ENCODE measurements at places on chromosomes 1 and 21.
A peak's percentile ranks its signal among the peaks of the same experiment; 100 is the strongest.

GRCh38 chr1:236033336-236033735 lies 31.6 kb downstream of the NID1 start:
- DNase-seq, result no peak

GRCh38 chr1:202589190-202589930 lies 120.9 kb downstream of the SYT2 start:
- DNase-seq, result no peak

DNA sequence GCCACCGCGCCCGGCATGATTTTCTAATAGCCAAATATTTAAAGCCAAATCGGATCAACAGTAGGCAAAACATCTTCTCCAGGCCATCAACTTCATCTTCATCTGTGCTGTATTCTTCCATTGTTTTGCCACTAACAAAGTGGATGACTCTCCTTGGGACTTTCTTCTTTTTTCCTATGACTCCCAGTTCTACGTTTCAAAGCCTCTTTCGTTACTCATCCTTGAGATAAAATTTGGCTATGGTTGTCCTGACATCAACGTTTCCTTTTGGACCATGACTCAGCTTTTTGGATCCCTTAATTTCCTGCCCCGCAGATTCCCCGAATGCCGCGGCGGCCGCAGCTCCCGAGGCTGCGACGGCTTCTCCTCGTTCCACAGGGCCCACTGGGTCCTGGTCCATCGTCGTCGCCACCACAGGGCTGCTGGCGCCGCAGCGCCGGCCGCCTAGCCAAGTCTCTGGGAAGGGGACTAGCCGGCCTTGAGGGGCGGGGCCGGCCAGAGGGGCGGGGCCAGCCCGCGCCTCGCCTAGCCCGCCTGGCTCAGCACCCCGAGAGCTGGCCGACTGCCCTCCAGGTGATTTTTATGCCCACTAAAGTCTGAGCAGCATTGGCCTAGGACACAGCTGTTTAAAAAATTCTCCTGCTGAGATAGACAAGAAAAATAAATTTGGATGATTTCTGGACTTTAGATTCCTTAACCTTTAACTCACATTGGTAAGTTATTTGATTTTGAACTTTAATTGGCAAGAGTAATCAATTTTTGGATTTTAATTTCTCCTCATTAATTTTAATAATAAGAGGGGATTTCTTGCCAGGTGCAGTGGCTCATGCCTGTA lies 93.9 kb downstream of the ADCY10 start:
- DNase-seq, result no peak

- no peak for DNase-seq
These were observed 6.1 kb upstream of the ADAMTS1 start for GRCh38 chr21:26851109-26851944.

DNA sequence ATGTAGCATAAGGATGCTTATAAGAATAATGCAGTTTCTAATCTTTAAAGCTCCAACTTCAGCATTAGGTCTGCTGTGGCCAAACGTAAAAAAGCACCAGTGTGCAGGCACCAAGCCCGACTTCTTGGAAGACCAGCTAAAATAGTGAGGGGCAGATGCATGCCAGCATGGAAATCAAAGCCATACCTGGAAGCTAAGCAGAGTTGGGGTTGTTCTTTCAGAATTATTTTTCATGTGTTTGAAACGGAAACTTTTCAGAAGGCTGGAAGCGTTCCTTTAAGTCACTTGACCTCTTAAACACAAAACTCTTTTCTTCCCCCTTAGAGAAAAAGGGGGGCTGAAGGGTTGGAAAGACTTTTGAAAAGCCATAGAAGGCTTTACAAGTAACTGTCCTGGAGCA lies 329.2 kb upstream of the C1orf87 start:
- no peak for DNase-seq

GRCh38 chr1:39102537-39103327 lies 76.6 kb downstream of the NDUFS5 start:
- peak; percentile 71 for DNase-seq

- no peak for DNase-seq
These were observed 9.7 kb upstream of the COL8A2 start for GRCh38 chr1:36134505-36135329.

GRCh38 chr1:58248791-58249190 lies 297.7 kb downstream of the OMA1 start:
- no peak for DNase-seq

GRCh38 chr1:59340411-59341307 lies 43.8 kb downstream of the FGGY start:
- DNase-seq, result no peak

GRCh38 chr21:32886339-32886738 lies 114.8 kb upstream of the PAXBP1 start:
- peak; percentile 19 for DNase-seq

DNA sequence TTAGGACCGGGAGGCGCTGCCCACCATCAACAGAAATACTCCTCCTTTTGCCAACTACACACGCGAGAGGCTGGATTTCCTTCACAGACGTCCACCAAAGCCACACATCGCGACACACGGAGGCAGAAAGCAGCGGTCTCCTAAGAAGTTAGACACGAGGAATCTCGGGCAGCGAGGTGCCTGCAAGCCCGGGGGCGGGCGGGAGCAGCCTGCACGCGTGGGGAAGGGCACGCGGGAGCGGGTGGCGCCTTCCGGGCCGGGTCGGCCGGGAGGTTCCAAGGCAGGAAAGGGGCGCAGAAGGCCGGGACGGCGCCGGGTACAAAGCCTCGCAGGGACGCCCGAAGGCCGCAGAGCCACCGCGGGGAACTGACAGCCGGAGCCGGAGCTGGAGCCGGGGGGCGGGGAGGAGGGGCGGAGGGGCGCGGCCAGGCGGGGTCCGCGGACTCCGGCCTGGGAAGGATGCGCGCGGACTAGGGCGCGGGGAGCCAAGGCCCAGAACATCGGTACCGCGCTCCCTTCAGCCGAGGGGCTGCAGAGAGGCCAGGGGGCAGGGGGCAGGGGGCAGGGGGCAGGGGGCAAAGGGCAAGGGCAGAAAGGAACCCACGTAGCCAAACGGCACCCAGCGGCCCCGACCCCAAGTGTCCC lies 722 bp downstream of the NPHP4 start:
- DNase-seq, result peak; percentile 27

GRCh38 chr1:2290595-2291510 lies 62.7 kb downstream of the SKI start:
- DNase-seq, result peak; percentile 92

DNA sequence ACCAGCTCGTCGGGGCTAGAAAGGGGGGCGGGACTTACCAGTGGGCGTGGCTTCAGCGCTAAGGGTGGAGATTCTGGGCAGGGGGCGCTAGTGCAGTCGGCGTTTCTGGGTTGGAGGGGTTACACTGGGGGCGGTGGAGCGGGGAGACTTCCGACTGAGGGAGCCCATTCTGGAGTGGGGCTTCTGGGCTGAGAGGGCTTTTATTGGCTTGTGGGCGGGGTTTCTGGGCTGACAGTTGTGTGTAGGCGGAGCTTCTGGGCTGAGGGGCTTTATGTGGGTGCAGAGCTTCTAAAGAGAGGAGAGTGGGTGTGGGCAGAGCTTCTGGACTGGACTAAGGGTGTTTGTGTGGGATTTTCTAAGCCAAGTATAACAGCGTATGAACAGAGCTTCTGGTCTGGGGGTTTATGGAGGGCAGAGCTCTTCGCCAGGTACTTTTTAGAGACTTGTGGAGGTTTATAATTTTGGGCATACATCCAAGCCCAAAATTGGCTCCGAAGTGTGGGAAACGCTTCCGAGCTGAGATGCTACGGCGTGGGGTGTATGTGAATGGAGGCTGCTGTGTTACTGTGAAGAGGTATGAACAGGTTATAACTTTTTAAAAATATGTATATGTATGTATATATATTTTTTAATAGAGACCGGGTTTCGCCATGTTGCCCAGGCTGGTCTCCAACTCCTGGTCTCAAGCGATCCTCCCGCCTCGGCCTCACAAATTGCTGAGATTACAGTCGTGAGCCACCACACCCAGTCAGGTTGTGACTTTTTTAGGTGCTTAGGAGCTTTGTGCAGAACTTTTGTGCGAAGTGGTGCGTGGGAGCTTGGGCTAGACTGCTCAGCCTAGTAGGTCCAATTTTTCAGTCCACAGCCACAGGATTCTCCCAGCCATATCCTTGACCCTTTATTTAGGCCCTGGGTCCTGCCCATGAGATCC lies 825 bp downstream of the TMEM39B start:
- no peak for DNase-seq

GRCh38 chr1:192252776-192253175 lies 64.0 kb upstream of the RGS21 start:
- no peak for DNase-seq

- DNase-seq, result no peak
These were observed 3.0 kb upstream of the TCEA3 start for GRCh38 chr1:23427550-23427949.

- DNase-seq, result no peak
These were observed 25.5 kb downstream of the GRIK1 start for GRCh38 chr21:29914326-29914725.

DNA sequence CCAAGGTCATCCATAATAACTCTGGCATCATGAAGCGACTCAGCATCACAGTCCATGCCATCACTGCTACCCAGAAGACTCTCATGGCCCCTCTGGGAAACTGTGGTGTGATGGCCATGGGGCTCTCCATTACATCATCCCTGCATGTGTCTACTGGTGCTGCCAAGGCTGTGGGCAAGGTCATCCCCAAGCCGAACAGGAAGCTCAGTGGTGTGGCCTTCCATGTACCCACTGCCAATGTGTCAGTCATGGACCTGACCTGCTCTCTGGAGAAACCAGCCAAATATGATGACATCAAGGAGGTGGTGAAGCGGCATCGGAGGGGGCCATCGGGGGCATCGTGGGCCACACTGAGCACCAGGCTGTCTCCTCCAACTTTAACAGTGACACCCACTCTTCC lies 65.1 kb upstream of the ARHGAP29 start:
- DNase-seq, result no peak

DNA sequence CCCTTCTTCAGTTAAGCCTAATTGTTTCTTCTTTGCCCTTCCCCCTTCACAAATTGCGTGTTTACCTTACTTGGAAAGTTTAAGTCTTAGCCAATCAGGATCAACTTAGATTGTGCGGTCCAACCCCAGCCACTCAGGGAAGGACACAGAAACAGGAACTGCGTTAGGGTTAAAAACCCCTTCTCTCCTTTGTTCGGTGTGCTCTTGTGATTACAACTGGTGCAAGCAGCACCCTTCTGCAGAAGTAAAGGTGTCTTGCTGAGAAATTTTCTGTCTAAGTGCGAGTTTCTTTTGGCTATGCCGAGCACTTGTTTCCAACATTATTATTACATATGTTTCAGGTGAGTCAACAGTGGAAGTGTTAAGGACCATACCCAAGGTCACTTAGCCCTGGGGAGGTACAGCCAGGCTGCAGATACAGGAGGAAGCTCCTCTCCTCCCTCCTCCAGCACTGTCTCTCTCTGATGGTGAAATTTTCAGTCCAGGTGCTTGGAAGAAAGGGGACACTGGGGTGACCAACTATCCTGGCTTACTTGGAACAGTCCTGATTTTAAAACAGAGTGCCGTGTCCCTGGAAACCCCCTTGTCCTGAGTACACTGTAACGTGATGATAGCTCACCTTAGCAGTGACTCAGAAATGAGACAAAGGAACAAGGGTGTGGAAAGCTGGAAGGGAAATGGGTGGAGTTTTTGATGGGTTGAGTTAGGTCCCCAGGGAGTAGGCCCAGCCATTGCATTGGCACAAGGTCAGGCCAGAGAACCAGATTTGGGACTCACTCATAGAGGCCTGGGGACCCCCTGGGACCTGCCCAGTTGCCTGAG lies 68.7 kb upstream of the KLHDC7A start:
- DNase-seq, result no peak

- DNase-seq, result no peak
These were observed at the start of gene CFAP45 for GRCh38 chr1:159900086-159900680. CFAP45 (minus strand) TSS chr1:159900165; CDS start chr1:159900098, 67 bp downstream.

DNA sequence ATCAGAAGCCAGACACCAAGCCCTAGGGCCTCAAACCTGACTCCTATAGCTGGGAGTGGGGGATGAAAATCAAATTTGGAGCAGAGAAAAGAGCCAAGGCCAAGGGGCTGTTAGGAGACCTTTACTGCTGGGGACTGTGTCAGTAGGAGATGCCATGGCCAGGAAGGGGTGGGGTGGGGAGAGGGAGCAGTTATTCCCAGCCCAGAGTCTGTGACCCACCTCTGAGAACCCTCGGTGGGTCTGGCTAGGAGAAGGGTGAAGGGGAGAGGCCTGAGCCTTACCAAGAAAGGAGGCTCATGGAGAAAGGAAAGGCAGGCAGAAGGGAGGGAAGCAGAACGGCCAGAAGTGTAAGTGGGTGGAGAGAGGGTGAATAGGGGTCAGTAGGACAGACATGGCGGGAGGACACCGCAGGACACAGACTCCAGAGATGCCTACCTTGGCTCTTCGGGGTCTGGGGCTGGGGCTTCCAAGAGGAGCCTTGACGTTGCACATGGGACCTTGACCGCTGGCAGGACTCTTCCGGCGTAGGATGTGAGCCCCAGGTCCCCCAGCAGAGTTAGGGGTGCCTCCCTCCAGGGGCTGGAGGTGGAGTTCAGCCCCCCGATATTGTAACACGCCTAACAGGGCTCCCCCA lies 1.2 kb downstream of the ADAMTS4 start:
- DNase-seq, result no peak

DNA sequence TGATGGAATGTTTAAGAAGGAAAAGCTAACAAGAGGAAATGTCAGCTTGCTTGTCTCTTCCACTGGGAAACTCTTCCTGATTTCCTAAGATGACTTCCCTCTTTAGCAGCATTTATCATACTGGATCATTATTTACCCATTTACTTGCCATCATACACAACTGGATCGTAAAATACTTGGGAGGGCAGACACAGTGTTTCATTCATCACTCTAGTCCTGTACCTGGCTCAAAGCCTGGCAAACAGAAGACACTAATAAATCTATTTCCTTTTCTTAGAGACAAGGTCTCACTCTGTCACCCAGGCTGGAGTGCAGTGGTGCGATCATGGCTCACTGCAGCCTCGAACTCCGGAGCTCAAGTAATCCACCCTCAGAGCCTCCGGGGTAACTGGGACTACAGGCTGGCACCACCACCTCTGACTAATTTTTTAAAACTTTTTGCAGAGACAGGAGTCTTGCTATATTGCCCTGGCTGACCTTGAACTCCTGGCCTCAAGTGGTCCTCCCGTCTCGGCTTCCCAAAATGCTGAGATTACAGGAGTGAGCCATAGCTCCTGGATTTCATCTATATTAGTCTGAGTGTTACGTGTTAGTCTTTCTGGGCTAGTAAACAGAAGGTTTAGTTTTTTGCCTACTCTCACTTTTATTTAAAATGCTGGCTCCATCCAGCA lies 574.6 kb downstream of the SMYD3 start:
- DNase-seq, result no peak

DNA sequence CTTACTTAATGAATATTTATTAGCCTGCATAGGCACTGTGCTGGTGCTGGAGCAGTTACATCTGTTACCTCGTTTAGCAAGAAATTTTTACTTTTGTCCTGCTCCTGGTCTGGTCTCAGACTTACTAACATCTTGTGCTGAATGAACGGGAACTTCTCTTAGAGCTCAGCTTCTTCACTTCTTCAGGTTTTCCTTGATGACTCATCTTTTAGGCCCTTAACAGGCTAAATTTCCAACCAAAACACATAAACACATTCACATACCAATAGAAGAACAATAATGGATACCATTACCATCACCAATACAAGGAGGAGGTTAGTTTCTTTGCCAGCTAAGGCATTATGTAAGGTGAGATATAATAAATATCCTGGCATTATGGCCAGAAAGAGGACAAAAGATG lies 68.9 kb downstream of the IFI44 start:
- DNase-seq, result no peak
